Stimulated activated CD8-positive, alpha-beta memory T cell treated with anti-CD3 and anti-CD28 coated beads, Interleukin-4, amount 100 ng/mL, for 4 hours (primary cell): ENCODE measurements at places on chromosomes 6 and 20.

- no peak for DNase-seq
Measured at GRCh38 chr6:126040826-126041225, 54.5 kb downstream of the TRMT11 start.

GRCh38 chr6:109772883-109773431 lies 81.9 kb downstream of the FIG4 start:
- DNase-seq, result no peak

DNA sequence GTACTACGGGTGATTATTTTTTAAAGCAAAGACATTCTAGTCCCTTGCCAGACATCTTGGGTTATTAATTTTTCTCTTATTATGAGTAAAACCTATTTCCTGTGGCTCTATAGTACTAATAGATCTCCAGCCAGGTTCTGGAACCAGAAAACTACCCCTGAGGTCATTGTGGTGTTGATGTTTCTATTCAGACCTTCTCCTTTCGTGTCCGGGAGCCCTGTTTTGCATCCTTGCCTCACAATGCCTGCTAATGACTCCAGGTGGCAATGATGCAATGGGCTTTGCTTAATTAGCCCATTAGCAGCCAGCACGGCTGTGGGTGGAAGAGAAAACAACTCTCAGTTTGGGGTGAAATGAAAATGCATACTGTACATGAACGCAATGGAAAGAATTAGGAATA lies 62.9 kb upstream of the ARG1 start:
- DNase-seq, result no peak

DNA sequence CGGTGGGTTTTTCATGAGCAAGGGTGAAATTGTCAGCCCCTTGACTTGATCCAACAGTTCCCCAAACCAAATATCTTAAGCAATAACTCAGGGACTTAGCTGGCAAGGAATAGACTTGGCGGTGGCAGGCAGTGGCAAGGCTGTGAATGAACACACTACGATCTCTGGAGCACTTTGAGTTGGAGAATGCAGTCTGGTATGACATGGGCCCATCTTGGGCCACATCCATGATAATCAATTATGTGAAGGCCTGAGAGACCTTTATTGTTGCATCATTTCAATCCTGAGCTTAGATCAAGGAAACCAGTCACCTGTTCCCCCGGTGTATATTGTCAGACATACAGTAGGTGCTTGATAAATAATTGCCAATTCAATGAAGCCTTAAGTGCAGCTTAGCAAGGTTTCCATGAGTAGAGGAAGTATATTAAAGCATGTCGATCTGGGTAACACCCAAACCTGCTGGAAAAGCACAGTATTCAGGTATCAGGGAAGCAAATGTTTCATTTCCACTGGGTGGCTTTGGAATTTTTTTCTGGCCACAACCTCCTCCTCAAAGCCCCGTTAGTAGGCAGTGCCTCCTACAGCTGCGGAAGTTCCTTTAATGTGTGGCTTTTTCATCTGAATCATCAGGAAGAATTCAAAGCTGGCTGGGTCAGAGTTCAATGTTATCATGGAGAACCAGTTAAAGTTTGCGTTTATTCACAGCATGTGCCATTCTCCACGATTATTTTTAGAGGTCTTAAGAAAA lies 10.2 kb downstream of the CASS4 start:
- DNase-seq, result no peak

DNA sequence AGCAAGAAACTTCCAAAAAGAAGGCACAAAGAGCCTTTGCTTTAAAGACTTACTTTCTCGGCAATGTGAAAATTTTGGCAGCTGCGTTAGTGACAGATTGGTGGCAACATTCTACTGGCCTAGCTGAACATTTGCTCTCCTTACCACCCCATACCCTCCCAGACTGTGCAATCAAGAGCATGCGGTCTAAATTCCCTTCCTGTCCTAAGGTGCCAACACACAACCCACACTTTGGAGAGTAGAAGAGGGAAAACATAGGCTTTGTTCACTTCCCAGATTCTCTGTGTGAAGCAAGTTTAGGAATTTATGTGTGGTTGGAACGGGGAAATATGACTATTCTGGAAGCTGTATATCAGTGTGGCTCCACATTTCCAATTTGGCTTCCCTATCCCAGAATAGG lies 29.8 kb upstream of the NEDD9 start:
- DNase-seq, result no peak

GRCh38 chr6:14754751-14755513 lies 490.9 kb upstream of the JARID2 start:
- no peak for DNase-seq

GRCh38 chr6:231779-232178 lies 60.5 kb upstream of the DUSP22 start:
- DNase-seq, result no peak

DNA sequence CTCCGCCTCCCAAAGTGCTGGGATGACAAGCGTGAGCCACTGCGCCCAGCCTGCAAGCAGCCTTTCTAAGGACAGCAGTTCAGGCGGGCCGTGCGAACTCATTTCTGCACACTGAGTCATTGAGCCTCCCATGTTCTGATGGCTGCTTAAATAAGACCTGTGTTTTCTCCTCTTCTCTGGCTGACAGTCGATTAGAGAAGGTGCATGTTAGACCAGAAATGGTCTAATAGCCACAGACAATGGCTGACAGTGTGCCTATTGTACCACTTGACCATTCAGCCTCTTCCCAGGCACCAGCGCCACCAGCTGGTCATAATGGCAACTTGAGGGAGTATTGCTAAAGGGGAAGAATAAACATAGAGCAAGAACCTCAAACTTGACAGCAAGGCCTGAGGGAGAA lies 6.2 kb downstream of the CST11 start:
- DNase-seq, result no peak

- DNase-seq, result no peak
Measured at GRCh38 chr6:165872811-165873210, 209.8 kb upstream of the PDE10A start.

GRCh38 chr6:160931378-160932310 lies 59.9 kb upstream of the MAP3K4 start:
- DNase-seq, result no peak

DNA sequence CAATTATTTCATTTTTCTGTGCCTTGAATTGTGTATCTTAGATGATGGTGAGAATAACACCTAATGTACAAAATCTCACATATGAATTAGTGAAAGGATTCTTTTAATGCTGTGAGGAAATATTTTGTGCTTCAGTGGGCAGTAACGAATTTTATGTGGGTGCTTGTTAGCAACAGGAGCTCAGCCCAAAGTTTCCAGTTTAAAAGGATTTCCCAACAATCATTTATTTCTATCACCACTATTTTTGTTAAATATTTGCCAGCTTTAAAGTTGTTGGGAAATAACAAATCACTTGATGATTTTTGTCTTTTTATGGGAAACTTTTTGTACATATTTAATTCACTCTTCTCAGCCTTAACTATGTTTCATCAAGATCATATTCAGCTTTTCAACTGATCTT lies 111.8 kb downstream of the QKI start:
- DNase-seq, result no peak
